ENCODE measurements at places on chromosomes 7 and 10.

- no peak for DNase-seq
Measured at GRCh38 chr7:100753750-100754149, 20.4 kb downstream of the ZAN start.

GRCh38 chr10:125231116-125231812, 70.9 kb upstream of the CTBP2 start:
- DNase-seq: no peak

- no peak for DNase-seq
Measured at GRCh38 chr7:23242321-23242720, 4.3 kb upstream of the GPNMB start.

DNA sequence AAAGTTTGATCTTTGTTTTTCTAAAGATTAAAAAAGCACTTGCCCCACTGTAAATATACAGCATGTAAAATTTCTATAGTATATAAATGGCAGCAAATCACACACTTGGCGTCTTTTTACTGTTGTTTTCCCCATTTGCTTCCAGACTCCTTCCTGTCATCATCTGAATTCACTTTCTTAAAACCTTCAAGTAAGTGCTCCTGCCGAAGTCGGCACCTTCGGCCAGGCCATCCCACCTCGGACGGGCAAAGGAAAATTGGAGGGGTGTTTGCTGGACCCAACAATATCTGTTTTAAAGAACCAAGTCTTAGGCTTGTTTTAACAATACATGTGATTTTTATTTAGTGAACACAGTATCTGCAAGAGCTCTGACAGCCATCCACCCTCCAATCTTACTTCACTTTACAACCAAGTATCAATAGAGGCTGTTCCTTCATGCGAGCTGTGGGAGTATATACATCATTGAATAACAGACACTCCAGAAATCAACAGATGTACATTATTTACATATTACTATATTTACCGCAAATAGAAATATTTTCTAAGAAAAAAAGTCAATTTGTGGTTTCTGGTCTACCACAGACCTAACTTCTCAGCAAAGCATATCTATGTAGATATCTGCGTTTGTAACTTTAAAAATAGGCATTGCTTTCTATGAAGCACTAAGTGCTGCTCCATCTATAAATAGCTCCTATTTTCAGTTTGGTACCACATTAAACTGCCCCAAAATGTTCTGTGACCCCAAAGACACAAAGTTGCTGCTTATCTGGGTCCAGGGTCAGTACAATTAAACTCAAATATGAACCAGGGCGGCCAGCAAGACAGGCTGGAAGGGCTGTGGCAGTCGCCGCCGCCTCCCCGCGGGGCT, 110.7 kb downstream of the CYTH3 start:
- no peak for DNase-seq

GRCh38 chr7:2079332-2080059, 153.2 kb downstream of the MAD1L1 start:
- no peak for DNase-seq

DNA sequence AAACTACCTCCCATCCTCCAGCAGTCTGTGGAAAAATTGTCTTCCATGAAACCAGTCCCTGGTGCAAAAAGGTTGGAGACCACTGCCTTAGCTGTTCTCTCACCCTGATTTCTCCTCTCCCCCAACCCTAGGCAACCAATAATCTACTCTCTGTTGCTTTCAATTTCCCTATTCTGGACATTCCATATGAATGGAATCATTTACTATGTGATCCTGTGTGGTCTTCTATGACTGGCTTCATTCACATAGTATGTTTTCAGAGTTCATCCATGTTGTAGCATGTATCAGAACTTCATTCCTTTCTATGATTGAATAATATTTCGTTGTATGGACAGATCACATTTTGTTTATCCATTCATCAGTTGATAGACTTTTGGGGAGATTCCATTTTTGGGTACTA, 38.3 kb upstream of the DLG5 start:
- DNase-seq: no peak

DNA sequence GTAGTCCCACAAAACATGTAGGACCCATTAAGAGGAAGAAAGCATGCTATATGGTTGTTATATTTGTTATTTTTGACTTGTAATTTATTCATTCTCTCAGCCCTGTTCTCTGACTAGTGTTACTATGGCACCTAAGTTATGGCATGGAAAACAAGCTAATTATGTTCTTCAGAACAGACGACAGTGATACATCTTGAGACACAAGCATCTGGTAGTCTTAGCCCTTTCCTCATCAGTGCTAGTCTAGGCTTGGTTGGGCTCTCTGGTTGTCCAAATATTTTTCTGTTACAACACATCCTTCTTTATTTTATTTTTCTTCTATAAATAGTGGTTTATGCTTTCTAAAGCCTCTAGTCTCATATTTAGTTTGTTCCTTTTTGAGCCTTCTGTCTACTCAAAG, 308.3 kb upstream of the KAT6B start:
- no peak for DNase-seq

- DNase-seq: no peak
Measured at GRCh38 chr10:83897626-83898025, 241.7 kb upstream of the GHITM start.

- no peak for DNase-seq
Measured at GRCh38 chr7:152869041-152869676, 109.6 kb downstream of the ACTR3B start.

DNA sequence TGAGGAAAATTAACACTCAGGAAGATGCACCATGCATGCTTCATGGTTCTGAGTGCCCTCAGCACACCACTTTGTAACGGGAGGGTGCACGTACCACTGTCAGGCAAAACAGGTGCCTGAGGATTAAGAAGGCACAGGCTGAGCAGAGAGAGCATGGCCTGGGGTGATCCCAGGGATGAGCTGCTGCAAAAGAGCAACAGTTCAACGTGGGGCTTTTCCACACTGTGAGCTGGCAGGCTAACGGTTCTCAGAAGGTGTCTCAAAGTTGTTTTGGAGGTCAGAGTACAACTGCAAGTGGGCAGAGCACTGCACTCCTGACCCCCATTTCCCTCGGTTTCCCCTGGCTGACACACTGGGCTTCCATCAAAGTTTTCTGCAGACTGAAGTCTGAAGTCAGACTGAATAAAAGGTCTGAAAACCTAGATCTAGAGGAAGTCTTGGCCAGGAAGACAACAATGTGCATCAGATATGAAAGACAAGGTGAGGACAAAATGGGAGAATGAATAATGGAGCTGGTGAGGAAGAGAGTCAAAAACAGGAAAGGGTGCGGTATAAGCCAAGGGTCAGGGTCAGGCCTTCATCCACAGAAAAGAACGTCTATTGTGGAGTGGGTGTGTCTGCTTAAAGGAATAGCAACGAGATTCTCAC, 20.5 kb downstream of the ZNF438 start:
- DNase-seq: no peak

DNA sequence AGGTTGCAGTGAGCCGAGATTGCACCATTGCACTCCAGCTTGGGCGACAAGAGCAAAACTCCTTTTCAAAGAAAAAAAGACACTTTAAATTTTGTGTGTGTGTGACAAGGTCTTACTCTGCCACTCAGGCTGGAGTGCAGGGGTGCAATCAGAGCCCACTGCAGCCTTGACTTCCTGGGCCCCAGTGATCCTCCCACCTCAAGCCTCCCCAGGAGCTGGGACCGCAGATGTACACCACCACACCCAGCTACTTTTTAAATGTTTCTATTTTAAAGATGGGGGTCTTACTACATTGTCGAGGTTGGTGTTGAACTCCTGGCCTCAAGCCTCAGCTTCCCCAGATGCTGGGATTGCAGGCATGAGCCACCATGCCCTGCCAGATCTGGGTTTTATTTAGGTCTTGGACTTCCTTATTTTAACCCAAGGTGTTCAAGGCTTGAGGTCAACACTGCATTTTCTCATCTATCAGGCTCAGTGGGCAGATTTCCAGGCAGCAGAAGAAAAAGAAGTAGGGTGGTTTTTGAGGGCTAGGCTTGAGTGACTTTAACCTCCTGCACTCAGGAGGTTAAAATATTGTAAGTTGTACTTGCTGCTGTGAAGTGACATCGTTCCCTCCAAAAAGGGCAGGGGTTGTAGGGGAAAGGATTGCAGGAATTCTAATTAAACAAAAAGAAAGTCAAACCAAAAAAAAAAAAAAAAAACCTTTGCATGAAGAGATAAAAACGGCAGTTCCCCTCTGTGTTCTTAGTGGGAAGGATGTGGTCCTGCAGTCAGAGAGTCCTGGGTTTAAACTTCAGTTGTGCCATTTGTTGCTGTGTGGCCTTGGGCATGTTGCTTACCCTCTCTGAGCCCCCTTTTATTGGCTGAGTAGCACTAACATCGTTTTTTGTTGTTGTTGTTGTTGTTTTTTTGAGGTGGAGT, 71.5 kb downstream of the CARD11 start:
- DNase-seq: no peak

DNA sequence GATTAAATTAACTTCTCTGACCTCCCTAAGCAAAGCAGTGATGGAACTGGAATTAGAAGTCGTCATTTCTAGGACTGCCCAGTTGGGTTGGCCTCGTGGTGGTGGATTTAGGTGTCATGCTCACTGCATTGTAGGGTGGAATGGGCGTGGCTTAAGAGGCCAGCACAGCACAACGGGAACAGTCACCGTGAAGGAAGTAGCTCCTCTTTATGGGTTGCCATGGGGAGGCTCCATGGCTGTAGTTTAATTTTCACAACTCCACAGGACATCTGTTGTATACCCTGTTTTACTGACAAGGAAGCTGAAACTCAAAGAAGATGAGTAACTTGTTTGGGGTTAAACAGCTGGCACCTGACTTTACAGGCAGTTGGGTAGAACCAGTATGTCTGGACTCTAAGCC, 208.3 kb downstream of the CELF2 start:
- no peak for DNase-seq

DNA sequence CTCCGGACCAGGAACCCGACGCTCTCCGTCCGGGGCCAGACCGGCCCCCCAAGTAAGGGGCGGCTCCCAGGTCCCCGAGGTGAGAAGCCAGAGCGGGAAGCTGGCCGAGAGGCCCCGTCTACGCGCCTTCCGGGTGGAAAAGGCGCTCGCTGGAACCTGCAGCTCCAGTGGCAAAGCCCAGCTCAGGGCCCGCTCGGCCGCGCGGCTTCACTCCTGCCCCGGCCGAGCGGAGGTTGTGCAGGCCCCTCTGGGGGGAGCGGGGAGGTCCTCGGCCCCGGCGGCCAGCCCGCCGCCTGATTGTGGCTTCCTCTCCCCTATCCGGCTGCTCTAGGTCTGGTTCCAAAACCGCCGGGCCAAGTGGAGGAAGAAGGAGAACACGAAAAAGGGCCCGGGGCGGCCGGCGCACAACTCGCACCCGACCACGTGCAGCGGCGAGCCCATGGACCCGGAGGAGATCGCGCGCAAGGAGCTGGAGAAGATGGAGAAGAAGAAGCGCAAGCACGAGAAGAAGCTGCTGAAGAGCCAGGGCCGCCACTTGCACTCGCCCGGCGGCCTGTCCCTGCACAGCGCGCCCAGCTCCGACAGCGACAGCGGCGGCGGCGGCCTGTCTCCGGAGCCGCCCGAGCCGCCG, 2.9 kb downstream of the UNCX start:
- no peak for DNase-seq

DNA sequence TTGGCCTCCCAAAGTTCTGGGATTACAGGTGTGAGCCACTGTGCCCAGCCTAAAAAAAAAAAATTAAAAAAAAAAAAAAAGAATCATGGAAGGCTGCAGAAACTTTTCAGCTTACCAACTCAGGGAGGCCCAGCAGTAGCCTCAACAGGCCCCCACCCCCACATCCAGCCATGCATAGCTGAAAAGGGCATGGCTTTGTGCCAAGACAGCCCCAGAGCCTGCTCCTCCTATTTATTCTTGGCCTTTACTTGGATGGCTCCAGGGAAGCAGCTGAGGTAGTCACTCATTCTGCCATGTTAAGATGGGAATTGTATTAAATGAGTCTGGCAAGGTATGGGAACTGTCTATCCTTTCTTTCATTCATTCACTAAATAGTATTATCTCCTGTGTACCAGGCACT, 13.7 kb upstream of the CNNM2 start:
- DNase-seq: no peak

DNA sequence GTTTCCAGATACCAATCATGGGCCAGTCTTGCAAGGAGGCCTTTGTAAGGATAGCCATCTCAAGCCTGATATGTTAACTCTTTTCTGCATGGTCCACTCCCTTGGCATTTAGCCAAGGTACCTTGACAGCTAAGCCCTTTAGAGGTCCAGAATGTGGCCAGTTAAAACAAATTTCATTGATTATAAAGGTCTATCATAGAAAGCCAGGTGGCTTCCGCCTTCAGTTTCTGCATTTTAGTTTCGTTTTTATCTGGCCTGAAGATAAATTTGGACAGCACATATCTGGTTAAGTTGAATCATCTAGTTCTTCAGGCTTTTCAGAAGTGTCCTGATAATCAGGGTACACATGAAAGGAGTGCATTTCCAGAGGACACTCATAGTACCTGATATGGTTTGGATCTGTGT, 30.7 kb downstream of the ANKIB1 start:
- DNase-seq: no peak

GRCh38 chr7:371779-372545, 82.0 kb downstream of the FOXL3 start:
- DNase-seq: no peak

- no peak for DNase-seq
Measured at GRCh38 chr7:127252778-127253280, at the start of gene GRM8. Gene GRM8, minus strand, starts transcription at chr7:127252941.

- no peak for DNase-seq
Measured at GRCh38 chr7:105246679-105247078, 142.0 kb downstream of the SRPK2 start.

DNA sequence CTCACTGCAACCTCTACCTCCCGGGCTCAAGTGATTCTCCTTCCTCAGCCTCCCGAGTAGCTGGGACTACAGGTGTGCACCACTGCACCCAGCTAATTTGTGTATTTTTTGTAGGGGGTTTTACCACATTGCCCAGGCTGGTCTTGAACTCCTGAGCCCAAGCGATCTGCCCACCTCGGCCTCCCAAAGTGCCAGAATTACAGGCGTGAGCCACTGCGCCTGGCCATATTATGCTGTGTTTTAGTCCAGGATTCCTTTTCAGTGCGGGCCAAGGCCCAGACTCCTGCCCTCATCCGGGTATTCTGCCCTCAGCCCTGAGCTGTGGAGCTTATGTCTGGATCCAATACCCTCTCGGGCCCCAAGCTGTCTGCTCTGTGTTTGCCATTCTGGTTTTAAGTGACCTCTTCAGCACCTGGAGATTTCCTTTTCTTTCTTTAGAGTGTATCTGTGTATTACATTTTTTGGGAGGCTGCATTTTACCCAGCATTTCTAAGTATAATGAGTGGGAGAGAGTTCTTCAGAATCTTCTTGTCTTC, 114.9 kb downstream of the BUB3 start:
- no peak for DNase-seq

DNA sequence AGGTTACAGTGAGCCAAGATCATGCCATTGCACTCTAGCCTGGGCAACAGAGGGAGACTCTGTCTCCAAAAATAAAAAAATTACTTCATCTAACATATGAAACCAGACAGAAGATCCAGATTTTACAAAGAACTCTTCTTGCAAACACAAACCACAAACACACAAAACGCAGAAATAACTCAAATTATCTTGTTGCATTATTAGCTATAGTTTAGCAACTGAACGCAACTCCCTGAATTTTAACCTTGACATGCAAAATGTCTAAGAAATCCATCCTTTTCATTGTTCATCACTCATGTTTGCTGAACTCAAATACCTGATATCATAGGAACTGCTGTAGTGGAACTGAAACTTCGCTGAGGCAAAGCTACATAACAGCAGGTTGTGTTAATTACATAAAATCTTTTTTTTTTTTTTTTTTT, 64.1 kb downstream of the MICU1 start:
- DNase-seq: no peak

- no peak for DNase-seq
Measured at GRCh38 chr7:157616426-157616825, 279.6 kb downstream of the DNAJB6 start.

- DNase-seq: no peak
Measured at GRCh38 chr10:32687116-32687515, 241.2 kb downstream of the CCDC7 start.

Measured in stimulated activated CD8-positive, alpha-beta memory T cell treated with anti-CD3 and anti-CD28 coated beads, Interleukin-7, amount 100 ng/mL, for 1 hour (primary cell).